ENCODE measurements at places on chromosomes 13 and 19. TPM values are rescaled to one million over a fixed set of nuclear protein-coding genes. Genes with fewer than 3 reads are reported as not detected.

The RNF6 gene
- total RNA-seq, result 21.4 TPM

The KLK14 gene
- total RNA-seq, result 3.9 TPM

The PBX4 gene
- 3.3 TPM for total RNA-seq

- DNase-seq, result no peak
Measured at GRCh38 chr13:69947582-69947981, 160.0 kb upstream of the ATXN8OS start.

- DNase-seq, result no peak
Measured at GRCh38 chr19:49912965-49913685, 15.9 kb upstream of the ATF5 start.

DNA sequence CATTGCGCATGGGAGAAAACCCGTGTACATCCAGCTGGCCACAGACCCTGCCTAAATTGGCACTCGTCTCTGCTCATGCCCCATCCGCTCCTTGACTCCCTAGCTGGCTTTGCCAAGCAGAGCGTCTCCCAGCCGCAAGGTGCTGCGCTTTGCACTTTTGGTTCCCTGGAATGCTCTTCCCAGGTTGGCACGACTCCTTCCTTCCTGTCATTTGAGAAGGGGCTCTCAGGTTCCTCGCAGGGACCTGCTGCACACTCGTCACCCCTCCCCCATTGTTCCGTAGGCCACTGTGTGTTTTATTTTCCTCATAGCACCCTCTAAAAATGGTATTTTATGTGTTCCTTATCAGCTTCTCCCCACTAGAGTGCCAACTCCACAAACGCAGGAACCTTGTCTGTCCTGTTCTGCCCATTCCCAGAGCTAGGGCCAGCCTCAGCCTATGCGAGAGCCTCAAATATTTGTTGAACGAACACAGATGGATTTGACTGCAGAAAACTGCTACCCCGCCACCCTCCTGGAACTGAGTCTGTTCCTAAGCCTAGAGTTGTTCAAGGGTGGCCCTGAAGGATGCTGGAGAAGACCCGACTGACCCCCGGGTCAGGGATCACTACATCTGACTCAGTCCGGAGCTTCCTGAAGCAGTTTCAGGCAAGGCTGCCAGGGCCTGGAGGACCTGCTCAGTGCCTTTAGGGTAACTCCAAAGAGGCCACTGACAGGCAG lies 8.4 kb upstream of the CEBPA start:
- no peak for DNase-seq

DNA sequence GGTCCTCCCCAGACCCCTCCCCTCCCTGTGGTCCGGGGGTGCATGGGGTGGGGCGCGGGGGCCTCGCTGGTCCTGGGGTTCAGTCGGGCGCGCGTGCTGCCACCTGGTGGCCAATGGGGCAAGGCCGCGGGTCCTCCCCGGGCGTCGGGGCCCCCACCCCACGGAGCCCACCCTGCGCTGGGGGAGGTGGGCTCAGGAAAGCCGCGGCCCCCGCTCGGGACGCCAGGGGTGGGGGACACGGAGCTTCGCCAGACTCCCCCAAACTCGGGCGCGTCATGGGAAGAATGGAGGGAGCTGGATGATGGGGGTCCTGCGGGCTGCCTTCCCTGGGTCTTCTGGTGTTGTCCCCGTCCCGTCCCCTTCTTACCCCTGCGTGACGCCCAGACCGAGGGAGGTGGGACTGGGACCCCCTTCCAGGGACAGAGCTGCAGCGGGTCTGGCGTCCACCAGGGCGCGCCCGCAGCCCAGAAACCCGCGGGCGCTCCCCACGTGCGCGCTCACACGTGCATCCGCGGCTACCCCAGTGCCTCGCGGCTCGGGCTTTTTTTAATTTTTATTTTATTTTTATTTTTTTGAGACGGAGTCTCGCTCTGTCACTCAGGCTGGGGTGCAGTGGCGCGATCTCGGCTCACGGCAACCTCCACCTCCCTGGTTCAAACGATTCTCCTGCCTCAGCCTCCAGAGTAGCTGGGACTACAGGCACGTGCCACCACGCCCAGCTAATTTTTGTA lies 19.8 kb upstream of the TCF3 start:
- DNase-seq, result no peak

DNA sequence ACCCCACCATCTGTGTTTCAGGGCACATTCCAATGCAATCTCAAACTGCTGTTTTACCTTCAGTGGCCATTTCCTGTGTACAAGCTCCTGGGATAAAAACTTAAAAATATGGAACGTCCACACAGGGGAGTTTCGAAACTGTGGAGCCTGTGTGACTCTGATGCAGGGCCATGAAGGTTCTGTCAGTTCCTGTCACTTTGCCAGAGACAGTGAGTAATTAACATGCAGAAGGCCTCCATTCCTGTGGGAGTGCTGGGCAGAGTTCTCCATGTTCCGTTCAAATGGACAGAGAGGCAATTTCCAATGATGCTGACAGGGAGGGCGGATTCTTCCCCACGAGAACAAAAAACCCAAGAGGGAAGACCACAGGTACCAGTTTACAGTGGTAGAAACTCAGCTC lies 24.4 kb downstream of the WDR88 start:
- no peak for DNase-seq

Measured in suprapubic skin (tissue), 4 donors.